ENCODE measurements at places on chromosomes 1 and 21.
A peak's percentile ranks its signal among the peaks of the same experiment; 100 is the strongest.

GRCh38 chr1:193525411-193525810 is 339.0 kb upstream of the B3GALT2 start:
- DNase-seq: no peak

DNA sequence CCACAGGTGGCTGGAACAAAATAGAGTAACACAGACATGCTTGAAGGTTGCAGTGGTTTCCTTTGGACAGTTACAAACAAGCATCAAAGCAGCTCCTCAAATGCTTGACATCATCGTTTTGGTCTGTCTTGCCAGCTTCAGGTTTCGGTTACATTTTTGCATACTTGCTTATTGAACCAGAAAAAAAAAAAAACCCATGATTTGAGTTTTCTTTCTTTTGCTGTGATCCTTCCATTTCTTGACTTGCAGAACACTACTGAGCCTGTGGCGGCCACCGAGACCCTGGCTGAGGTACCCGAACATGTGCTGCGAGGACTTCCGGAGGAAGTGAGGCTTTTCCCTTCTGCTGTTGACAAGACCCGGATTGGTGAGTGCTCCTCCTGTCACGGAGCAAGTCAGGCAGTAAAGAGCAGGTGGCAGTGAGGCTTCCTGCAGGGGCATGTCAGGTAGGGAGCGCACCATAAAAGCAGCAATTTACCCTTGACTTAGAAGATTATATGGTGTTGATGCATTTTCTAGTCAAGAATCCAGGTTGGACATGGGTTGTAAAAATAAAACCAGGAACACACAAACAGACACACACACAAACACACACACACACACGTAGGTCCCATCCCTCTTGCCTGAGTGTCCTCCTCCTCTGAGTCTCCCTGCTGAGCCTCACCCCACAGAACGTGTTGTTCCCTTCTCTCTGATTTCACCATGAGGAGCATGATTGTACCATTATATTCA is 30.9 kb downstream of the PRDM2 start:
- DNase-seq: peak; percentile 34

DNA sequence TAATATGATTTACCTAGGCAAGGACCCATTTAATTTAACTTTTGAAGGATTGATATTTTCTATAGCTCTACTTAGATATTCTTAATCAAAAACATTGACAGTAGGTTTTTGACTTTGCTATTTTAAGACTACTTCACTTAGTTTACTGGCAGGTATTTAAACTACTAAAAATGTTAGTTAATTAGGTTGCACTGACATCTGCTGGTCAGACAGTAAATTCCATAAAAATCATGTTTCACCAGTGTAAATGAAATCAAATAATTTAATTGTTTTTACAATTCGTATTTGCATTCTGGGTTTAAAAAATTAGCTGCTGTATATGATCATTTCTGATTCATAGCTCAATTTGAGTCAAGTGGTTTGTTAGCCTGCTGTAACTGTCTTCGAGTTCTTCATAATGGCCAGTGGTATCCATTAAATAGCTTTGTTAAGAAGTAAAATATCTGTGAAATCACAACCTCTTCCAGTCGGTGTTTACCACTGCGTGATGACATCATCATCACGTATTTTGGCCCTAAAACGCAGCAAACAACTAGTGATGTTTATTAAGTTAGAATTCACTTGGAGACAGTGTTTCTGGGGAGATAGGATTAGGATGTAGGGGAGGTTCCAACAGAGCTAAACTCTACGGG is 26.2 kb downstream of the EXTL2 start:
- DNase-seq: no peak

GRCh38 chr1:99115231-99115630 is 110.6 kb upstream of the PLPPR5 start:
- DNase-seq: no peak

- no peak for DNase-seq
These were observed 320 bp downstream of the C1orf174 start for GRCh38 chr1:3899754-3900149.

- DNase-seq: no peak
These were observed 131.4 kb upstream of the RAB4A start for GRCh38 chr1:229139331-229140118.

DNA sequence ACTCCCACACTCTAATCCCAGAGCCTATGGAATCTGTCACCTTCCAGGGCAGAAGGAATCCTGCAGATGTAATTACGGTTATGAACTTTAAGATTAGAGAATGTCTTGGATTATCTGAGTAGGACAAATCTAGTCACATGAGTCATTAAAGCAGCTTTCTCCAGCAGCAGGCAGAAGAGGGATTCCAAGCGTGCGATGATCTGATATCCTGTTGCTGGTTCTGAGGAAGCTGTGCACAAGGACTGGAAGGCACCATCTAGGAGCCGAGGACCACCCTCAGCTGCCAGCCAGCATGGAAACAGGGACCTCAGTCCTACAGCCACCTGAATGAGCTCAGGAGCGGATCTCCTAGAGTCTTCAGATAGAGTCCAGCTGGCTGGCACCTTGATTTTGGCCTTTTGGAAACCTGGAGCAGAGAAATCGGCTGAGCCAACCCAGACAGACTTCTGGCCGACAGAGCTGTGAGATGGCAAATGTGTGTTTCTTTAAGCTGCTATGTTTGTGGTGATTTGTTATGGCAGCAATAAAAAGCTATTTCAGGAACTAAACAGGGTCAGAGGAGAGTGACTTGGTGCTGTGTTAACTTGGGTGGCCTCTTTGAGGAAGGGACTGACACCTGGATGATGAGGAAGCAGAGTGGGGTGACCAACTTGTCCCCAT is 34.5 kb downstream of the LRRN2 start:
- no peak for DNase-seq

DNA sequence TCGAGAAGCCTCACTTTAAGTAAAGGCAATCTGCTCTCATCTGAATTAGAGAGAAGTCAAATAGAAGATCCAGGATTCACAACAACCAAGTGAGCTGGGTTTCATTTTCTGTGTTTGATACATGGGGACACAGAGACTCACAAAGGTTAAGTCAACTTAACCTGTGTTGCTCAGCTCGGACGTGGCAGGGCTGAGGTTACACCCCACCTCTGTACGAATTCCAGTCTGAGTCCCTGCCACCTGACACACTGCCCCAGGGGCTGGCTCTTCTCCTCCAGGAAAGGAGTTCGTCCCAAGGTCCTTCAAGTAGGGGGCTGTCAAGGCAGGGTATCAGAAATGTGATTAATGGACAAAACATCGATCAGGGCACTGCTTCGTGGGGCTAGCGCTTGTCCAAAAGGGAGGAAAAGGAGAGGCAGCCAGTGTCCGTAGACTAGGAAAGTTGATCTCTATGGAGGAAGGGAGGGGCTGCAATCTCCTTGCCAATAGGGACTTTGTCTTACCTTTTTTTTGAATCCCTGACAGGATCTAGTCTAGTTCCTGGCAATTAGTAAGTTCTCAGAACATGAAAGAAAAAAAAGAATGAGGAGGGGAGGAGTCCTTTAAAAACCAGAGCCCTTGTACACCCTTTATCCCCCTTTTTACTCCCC is 116.4 kb downstream of the CNIH3 start:
- no peak for DNase-seq

- no peak for DNase-seq
These were observed 45.8 kb upstream of the RCC2 start for GRCh38 chr1:17485281-17485680.

DNA sequence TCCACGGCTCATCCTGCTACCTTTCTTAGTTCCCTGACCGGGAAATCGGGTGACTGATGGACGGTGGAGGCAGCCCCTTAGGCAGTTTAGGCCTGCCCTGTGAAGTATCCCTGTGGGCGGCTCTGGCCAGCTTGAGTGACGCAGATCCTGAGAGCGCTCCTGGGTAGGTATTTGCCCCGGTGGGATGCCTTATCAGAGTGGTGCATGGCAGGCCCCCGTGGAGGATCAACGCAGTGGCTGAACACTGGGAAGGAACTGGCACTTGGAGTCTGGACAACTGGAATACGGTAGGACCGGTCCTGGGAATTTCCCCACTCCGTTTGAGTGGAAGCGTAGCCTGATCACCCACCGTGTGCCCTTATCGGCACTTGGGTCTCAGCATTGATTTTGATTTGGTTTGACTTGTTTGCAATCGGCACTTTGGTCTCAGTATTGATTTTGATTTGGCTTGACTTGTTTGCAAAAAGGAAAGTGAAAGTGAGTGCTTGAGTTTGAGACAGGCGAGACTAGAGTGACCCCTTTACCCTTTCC is 15.2 kb downstream of the PLA2G2F start:
- DNase-seq: no peak

GRCh38 chr1:176073524-176074157 is 133.4 kb downstream of the COP1 start:
- DNase-seq: no peak

DNA sequence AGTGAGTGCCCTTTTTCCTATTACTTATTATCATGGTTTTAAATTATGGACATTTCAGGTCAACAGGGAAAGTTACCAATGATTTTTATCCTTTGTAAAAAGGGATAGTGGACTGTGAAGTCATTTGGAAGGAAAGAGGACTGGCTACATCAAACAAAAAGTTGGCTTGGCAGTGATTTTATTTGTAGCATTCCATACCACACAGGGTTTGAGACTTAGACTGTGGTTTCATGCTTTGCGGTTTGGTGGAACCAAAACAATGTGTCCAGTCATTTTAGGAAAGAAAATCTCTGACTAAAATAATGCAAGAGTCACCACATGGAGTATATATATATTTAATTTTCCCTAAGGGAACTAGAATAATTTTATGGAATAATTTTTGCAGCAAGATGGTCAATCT is 239.5 kb downstream of the HMCN1 start:
- DNase-seq: no peak

DNA sequence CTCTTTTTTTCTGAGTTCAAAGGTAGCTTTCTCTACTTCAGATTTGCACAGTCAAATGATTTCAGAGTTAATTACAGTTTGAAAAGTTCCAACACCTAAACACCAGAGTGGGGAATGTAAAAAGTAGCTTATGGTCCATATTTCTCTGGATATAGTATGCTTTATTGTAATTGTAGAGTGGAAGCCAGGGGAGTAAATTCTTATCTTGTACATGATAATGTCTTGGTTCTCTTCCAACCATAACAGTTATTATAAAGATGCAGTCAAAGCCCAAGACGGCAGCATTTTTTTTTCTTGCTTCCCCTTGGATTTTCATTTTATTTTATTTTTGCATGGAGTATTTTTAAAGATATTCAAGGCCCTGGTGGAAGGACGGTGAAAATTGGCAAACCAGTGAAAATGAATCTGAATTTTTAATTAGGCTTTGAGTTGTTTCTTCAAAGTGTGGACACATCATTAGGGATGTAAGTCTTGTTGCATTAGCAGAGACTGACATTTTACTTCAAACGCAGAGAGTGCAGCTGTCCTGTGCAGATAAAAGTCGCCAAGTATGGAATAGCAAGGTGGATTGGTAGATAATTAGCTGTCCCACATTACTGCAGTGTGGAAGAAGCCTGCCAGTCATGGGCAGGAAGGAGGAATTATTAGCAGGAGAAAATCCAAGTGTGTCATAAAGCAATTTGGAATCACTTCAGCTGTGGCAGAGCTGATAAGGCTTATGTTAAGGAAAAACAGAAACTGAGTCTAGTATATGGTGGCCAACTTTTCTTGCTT is 11.3 kb downstream of the CACHD1 start:
- DNase-seq: no peak

DNA sequence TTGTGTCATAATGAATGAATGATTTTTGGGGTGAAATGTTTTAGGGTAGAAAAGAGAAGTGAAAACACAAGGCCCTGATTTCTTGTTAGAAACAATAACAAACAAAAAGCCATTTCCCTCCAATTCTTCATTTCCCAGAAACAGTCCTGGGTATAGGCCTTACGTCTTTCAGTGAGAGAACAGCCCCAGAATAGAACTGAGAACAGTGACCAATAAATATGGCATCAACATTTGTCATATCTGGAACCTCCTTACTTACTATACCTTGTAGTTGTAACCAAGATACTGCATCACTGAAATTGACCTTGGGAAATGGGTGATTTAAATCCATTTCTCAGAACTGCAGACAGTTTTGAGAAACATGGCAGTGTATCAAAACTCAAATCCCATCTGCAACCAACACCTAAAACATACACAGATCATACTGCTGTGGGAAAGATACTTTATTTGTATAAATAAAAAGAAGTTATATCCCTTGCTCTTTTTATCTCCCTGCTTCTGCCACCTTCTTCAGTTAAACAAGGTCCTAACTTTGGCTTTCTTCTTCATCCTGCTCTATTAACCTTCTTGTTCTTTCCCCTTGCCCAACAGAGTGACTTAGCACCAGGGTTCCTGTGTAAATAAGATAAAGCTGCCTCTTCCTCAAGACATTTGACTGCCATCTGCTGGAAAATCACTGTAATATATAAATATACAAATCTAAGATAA is 19.5 kb downstream of the XKR8 start:
- no peak for DNase-seq

GRCh38 chr1:84089867-84090266 is 54.2 kb upstream of the PRKACB start:
- no peak for DNase-seq

DNA sequence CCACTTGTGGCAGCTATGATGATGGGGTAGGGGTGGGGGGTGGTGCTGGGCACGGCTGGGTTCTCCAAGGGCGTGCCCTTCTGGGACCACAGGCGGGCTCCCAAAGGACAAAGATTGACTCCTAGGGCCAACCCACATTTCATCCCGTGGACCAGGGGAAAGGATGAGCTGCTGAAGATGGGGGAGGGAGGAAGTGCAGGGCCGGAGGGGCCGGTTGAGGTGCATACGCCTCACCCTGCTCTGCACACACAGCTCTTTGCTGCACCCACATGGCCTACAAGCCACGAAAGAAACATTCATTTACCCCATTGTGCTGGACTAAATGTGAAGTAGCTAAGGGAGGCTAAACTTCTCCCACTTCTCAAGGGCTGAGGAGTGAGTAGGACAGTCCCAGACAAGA is 34.2 kb upstream of the GNPAT start:
- DNase-seq: no peak

DNA sequence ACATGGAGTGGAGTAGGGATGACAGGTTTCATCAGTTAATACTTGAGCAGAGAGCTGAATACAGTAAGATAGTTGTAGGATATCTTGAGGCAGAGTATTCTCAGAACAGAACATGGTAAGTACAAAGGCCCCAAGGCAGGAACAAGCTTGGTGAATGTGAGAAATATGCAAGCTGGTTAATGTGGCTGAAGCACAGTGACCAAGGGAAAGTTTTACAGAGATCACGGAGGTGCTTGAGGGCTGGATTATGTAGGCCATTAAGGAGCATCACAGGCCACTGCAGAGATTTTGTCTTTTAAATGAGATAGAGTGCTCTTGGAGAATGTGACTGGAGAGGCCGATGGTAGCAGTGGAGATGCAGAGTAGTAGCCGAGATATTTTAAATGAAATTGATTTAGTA is 54.0 kb upstream of the BOLA1 start:
- DNase-seq: no peak

- DNase-seq: no peak
These were observed 26.2 kb downstream of the NEK2 start for GRCh38 chr1:211648980-211649934.

DNA sequence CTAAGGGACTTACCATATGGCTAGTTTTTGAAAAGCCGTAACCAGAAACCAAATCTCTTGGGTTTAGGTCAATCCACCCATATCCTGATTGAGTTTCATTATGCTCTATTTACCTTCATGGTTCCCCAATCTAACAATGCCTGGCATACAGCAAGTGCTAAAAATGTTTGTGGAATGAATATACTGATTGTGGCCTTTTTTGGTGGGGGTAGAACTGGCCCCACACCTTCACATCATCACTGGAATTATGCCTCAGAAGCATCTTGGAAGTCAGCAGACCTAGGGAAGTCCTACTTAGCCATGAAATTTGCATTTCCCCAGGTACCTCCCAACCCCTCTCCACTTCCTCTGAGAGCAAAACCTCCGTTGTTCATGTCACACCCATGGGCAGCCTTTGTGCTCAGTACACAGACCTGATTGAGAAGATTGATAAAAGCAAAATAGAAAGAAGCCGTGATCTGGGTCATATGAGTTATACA is 17.8 kb upstream of the SLAMF1 start:
- DNase-seq: no peak
